ENCODE measurements at places on chromosomes 12 and 14.

DNA sequence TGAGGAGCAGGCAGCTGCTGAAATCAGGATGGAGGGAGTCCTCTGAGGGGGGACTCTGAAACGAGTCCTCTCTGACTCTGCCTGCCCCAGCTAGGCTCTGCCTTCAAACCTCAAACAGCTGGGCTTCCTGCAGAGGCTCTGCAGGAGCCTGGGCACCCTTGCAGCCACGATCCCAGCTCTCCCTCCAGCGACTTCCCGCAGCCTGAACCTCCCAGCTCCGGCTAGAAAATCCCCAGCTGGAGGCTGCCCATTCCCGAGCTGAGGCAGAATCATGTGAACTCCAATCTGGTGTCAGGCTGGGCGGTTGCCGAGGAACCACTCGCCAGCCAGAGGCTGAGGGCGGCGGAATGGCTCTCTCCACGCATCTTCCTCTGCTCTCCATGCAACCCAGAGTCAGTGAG lies at the start of gene GPR68:
Gene GPR68, minus strand, starts transcription at position 204 of the 401 bp plus-strand sequence. CDS start 9,654 bp downstream, outside the sequence.
- DNase-seq = peak; percentile 55

DNA sequence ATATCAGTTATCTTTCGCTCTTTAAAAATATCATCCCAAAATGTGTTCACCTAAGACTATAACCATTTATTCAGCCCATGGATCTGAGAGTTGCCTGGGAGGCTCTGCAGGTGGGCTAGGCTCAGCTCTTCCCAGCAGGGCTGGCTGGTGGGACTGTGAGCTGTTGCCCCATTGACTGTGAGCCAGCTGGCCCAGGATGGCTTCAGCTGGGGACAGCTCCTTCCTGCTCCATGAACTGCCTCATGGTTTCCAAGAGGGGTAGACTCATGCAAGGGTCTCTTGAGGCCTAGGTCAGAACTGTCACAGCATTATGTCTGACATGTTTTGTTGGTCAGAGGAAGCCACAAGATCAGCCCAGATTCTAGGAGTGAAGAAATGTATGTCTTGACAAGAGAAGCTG lies 114.1 kb upstream of the E2F7 start:
- DNase-seq = no peak

DNA sequence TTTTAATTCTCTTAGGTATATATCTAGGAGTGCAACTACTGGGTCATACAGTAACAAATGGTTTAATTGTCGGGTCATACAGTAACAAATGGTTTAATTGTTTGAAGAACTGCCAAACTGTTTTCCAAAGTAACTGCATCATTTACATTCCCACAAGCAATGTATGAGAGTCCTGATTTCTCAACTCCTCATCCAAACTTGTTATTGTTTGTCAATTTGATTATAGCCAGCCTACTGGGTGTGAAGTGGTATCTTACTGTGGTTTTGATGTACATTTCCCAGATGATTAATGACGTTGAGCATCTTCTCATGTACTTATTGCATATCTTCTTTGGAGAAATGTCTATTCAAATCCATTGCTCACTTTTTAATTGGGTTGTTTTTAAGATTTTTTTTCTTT lies 67.6 kb upstream of the CFL2 start:
- no peak for DNase-seq

DNA sequence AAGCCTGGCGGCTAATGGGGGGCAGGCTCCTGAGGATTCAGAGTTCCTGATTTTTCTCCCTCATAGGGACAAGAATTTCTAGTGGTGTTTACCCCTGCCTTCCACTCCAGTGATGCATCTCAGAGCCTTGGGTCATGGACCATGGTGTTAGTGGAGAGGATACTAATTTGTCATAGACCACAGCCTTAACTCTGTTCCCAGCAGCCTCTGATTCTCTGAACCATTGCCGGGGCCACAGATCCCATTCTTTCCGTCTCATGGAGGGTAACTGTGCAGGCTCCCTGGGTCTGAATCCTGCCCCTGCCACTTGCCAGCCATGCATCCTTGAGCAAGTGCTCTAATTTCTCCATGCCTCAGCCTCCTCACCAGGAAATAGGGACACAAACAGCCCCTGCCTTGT lies 55.1 kb downstream of the RPH3A start:
- DNase-seq = no peak

GRCh38 chr14:85172290-85172689 lies 357.7 kb upstream of the FLRT2 start:
- no peak for DNase-seq

DNA sequence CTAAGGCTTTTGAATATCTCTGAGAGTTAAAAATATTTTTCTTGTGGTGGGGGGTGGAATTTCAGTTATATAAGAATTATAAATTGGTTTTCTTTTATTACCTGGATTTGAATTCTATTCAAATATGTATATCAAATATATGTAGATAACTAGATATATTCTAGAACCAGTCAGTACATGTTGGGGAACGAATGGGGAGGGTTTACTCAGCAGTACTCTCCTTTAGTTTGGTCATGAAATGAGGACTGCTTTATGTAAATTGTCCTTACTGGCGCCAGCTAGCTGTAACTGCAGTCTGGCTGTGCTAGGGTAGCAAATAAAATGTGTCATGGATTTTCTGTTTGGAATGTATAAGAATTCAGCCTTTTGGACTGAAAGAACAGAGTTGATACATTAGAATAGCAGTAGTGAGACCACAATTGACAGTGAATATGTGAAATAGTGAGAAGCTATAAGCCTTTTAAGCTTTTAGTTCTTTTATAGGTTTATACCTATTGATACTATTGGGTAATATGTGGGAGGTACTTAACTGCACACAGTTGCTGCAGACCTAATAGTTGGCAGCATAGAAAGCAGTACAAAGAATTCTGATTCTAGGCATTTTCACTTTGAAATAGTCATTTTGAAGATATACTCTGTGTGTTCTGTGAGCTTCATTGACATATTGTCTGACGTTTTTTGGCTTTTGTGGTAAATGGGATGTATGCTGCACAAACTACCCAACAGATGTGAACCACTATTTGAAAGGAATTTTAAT lies 29.0 kb downstream of the ATF7IP start:
- peak; percentile 79 for DNase-seq

DNA sequence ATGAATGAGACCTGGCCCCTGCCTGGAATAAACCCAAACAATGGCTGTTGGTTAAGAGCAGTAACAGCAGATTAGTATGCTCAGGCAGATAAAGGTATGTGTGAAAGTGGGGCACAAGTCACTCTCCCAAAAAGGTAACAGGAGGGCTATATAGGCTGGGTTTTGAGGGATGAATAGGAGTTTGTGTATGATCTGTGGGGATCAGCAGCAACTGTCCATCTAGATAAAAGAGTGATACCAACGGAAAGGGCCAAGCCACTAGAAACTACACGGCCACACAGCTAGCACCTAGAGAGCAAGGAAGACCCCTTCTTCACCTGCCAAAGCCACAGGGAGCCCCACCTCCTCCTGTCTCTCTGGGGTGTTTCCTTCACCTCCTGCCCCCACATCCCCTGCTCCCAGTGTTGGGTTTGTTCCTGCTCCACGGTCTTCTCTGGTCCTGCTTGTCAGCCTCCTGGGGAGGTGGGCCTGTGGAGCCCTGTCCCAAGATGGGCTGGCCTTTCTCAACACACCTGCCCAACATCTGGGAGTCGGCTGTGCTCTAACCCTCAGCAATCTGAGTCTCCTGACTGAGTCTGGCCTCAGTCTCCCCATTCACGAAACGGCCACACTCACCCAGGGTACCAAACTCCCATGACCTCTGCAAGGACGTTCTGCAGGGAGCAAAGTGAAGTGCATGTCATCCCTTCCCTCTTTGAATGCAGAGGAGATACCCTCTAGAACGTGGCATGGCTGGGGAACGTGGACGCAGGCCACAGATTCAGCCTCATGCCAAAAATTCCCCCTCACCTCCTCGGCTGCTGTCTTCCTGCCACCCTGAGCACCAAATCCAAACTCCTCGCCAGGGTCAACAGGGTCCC lies 108.2 kb downstream of the NCOR2 start:
- no peak for DNase-seq

DNA sequence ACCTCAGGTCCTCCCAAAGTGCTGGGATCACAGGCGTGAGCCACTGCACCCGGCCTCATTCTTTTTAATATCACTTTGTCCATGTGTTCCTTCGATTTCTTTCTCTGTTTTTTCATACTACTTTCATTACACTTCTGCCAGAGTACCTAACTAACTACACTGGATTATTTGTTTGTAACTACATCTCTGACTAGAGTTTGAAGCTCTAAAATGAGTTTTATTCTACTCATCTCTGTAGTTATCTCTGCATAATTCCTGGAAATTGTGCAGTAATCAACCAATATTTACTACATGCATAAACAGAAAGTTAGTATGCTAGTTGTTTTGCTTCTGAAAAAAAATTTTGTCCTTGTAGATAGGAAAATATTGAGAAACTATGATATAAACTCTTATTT lies 15.2 kb downstream of the KLRK1 start:
- DNase-seq = no peak

- DNase-seq = no peak
Observed at GRCh38 chr14:61287196-61287595, 6.1 kb upstream of the TMEM30B start.

DNA sequence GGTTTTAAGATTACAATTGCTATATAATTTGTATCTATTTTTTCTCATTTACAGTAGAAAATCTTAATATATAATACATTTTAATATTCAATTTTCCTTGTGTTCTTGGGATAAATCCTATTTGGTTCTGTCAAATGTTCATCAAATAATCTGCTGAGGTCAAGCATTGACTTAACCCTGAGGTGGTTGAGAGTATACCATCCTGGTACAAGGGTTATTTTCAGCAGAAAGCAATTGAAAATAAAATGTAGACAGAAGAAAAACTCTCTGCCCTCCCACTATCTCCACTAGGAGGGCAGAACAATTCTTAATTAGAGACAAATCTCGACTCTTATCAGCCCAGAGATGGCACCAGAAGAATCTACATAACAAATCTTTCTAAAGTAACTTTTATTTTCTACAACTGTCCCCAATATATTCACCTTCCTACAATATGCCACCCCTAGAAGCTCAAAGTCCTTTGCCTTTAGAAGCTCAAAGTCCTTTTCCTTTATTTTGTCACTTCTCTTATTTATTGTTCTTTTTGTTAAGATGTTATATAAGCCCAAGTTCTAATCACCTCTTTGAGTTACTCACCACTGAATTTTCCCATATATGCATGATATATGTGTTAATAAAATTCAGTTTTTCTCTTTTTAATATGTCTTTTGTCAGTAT lies 57.9 kb upstream of the ERGIC2 start:
- DNase-seq = no peak

DNA sequence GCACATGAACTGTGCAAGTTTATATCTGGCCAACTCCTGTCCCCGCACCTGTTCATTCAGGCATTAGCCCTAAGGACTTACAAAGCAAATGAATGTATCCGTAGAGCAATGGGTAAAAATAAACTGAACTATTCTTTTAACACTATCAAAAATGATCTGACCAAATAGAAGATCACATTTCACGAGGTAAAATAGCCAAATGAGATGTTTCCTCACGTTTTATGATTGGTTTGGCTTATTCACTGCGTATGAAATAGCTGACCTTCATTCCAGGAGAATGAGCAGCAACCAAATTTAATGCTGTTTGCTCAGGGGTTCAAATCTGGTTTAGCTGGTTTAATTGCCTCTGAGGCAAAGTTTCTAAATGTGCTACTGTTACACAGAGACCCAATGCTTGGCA lies 216.0 kb upstream of the EEA1 start:
- DNase-seq = no peak

DNA sequence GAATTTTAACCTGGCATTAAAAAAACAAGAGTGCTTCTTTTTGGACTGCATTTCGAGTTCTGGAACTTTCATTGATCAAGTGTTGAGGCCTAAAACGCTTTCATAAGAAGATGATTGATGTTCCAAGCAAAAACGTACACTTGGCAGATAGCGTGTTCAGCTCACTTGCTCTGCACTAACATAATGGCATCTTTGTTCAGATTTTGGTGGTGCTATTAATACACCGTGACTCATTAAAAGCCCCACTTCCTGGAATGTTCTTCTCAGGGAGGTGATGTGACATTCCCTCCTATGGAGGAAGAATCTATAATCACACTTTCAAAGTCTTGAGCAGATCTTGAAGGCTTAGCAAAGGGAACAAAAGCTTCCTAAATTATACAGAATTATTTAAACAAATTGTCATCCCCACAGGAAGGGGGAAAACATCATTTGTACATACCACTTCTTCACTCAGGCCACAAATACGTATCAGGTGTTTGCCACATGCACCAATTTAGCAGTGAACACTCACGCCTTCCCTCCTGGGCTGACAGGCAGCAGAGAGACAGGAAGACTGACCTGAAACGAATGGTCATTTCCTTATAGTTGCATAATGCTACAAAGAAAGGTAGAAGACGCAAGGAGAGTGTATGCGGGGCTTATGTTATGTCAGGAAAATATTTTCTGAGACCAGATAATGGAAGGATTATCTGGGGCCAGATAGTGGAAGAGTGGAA lies 15.4 kb downstream of the HSP90AA1 start:
- no peak for DNase-seq

GRCh38 chr12:53219292-53219955 lies 12.4 kb upstream of the ITGB7 start:
- DNase-seq = no peak

DNA sequence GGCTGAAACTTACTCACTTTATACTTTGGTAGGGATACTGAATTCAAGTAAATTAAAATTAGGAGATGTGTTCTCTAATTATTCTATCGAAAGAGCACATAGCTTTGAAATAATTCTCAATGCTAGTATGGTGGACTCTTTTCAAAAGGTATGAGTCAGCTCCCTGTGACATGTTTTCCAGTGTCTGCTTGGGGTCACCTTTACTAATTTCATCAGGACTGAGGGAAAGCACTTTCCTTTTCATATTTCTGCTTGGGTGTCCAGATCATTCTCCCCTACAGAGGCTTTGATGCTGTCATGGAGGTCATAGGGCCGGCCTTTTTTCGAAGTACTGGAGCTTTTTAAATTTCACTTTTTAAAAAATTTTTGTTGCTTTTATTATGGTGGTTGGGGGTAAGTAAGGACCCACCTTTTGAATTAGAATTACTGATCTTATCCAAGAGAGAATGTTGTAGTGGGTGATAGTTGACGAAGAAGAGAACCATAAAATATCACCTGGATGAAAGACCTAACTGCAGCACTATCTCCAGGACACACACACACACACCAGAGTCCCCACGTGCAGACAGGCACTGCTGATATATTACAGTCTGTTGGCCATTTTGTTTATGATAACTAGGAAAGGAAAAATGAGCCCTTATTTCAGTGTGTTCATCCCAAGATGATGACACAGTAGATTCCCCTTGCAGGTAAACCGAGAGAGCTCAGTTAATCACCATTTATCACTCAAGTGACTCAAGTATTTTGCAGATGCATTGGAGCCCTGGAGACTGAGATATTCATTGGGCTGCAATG lies 558.6 kb downstream of the DIO2 start:
- DNase-seq = no peak

GRCh38 chr14:23661542-23661941 lies 25.4 kb downstream of the DHRS2 start:
- no peak for DNase-seq
